NCI-H460 (cell line): ENCODE measurements at places on chromosomes 16 and 17. TPM values are rescaled to one million over a fixed set of nuclear protein-coding genes. Genes with fewer than 3 reads are reported as not detected.

The KRT27 gene
- total RNA-seq: not detected in 2 replicates

GRCh38 chr16:86663685-86664521, 85.6 kb downstream of the FOXL1 start:
- DNase-seq: peak; percentile 82

- DNase-seq: no peak
These were observed 65.8 kb upstream of the RASL10B start for GRCh38 chr17:35665662-35666061.

The PRDM7 gene
- not detected in 2 replicates for total RNA-seq

- DNase-seq: peak; percentile 44
These were observed 10.3 kb downstream of the ZNF18 start for GRCh38 chr17:11986942-11987329.

The CLEC18A gene
- not detected in 2 replicates for total RNA-seq

The TBX6 gene
- total RNA-seq: 0.30 and 0.38 TPM in 2 replicates

DNA sequence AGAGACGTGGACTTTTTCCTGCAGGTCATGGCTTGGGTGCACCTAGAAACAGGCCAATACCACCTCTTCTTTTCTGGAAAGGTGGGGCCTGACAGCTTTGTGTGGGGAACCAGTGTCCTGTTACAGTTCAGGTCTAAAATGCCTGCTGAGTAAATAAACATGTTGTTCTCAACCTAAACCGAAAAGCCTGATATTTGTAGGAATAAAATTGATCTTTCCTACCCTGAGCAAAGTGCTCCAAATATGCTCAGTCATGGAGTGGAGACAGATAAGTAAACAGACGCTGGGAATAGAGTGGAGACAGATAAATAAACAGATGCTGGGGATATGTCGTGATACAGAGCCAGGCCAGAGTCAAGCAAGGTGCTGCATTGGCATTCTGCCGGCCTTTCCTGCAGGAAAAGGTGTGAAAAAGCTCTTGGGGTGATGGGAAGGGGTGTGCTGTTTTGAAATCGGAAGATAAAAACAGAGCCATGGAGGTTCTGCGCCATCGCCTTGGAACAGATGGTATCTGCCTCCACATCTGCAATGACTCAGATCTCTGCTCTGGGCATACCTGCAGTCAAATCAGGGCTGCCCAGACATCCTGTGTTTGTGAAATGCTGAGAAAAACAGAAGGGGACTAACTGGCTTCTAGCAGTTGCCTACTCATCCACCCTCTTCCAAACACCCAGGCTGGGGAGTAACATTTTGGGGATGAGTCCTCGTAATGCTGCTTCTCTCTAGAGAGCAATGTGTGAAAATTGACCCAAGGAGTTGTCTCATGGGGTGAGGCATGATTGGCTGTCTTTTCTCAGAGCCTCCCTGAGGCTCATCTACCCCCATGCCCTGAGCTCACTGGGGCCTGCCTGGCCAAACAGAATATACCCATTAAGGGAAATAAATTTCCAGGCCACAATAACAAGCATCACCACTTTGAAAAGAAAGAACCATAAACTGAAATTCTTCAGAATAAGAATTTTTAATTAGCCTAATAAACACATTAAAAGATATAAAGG, 16.8 kb upstream of the TRPV2 start:
- no peak for DNase-seq

- DNase-seq: no peak
These were observed 140.1 kb downstream of the CLEC16A start for GRCh38 chr16:11084484-11084875.

- no peak for DNase-seq
These were observed 47.5 kb upstream of the CLEC3A start for GRCh38 chr16:77974883-77975282.

GRCh38 chr16:12793120-12793864, 10.4 kb downstream of the CPPED1 start:
- DNase-seq: no peak

DNA sequence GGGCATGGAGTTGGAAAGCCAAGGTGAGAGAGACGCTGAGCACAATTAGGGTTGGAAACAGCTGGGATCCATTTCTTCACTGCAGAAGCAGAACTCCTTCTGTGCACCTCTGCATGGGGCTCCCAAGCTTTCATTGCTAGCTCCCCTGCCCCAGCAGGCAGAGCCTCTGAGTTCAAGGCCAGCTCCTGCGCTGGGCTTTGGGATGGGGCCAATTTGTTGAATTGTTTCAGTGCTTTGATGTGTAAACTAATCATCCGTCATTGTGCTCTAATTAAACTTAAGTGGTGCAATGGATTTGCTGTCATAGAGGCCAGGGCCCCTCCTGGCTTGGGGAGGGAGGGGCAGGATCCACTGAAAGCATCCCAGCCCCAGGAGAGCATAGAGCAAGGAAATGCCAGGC, 13.5 kb upstream of the LYRM9 start:
- DNase-seq: no peak

- no peak for DNase-seq
These were observed 85.1 kb downstream of the PRKCA start for GRCh38 chr17:66387392-66387981.

The LGALS3BP gene
- 383 and 441 TPM in 2 replicates for total RNA-seq

- no peak for DNase-seq
These were observed 1.9 kb upstream of the TUBB3 start for GRCh38 chr16:89921131-89921701.

The TAC4 gene
- total RNA-seq: not detected in 2 replicates

DNA sequence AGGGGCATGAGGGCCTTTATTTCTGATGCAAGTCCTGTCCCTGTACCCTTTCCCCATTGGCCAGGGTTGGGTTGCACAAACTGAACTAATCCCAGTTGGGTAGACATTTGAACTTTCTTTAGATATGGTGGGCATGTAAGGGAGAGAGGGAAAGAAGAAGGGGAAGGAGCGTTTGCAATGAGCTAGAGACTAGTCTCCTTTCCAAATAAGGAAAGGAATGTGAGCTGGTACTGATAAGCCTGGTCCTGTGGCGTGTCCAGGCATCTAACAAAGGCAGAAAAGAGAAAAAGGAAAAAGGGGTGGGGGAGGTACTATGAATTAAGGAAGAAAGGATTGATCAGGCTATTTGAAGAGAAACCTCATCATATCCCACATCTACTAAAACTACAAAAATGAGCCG, 20.3 kb downstream of the CHMP6 start:
- DNase-seq: no peak

DNA sequence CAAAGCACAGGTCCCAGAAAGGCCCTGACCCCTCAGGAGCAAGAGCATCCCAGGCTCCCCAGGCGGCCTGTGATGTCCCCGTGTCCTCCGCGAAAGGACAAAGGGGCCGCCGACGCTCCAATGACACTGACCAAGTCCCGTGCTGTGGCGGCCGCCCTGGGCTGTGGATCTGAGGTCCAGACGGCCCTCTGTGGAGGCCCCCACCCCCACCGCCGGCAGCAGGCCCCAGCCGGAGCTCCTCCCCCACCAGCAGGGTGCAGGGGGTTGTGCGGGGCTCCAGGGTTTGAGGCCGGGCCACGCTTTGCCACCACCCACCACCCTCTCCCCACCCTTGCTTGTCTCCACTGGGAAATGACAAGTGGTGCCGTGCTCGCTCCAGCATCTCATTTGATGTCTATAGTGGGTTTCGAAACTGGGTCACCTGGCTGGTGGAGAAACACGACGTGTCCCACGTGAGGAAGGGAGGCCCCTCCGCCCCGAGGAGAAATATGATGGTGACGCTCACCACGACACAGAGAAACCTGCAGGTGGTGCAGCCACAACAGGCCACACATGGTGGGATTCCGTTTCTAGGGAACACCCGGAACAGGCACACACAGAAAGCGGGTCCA, 31.2 kb upstream of the ZNF469 start:
- no peak for DNase-seq

The C16orf96 gene
- total RNA-seq: not detected in 2 replicates

DNA sequence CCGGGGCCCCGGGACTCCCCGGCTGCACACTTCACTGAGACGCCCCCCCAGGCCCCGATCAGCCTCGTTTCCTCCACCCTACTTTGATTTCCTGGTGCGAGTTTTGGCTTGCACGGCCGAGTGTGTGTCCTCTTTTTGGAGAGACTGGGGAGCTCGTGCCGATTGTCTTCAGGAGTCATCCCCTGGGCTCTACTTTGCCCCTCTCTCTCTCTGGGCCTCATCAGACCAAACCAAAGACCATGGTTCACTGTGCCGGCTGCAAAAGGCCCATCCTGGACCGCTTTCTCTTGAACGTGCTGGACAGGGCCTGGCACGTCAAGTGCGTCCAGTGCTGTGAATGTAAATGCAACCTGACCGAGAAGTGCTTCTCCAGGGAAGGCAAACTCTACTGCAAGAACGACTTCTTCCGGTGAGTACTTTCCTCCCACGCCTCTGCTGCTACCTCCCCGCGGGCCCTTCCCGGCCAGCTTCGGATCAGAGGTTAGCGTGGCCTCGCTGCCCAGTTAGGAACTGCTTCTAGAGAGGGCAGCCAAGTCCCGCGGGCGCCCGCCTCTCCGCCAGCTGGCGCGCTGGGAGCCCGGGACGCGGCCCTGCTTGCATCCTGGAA, 787 bp downstream of the LHX1 start:
- DNase-seq: no peak

GRCh38 chr17:73194514-73195222, 1.8 kb downstream of the COG1 start:
- DNase-seq: no peak

The DOC2B gene
- total RNA-seq: 30.6 and 31.4 TPM in 2 replicates

- DNase-seq: no peak
These were observed 12.2 kb upstream of the ZNF267 start for GRCh38 chr16:31861455-31861854.

DNA sequence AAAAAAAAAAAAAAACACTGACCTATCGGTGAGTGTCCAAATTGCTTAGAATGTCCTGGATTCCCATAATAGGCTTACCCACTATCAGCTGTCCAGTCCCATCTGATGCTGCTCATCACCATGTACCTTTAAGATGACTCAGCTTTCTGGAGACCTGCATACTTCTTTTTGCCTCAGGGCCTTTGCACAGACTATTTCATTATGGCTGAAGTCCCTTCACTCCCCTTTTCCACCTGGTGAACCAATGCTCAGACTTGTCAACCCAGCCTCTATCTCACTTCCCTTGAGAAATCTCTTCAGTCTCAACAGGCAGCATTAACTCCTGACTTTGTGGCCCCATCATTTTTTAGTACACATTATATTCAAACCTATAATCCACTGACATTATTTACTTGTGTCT, 29.7 kb upstream of the NUDT7 start:
- DNase-seq: no peak

DNA sequence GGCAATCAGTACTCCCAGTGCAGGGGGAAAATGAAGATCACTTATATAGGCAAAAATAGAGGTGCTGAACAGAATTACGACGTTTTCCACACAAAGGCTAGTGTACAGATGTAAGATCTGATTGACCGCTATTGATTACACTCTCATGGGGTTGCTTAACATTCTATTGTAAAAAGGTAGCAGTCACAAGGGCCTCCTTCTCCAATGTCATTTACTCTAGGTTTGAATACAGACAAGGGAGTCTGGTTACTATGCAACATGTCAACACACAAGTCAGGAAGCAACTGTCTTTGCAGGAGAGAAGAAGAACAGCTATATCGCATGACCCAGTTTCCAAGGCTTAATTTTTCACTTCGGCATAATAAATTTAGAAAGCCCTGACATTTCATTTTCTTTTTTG, 7.9 kb downstream of the KRT37 start:
- no peak for DNase-seq

DNA sequence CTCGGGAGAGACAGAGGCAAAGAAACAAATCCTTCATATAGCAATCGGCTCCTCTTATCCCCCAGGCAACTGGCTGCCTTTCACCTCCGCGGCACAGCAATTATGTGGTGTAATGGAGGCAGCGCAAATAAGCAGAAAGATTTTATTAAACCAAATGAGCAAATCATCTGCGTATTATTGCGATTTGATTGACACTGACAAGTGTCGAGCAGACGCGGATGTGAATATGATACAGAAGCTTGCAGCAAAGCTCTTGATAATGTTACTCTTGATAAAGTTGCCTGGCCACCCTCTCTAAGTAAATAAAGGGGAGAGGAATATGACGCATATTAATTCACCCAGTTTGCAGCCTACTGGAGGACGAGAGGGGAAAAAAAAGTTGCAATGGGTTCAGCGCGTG, 26.5 kb upstream of the AKTIP start:
- DNase-seq: no peak

- no peak for DNase-seq
These were observed 346.4 kb upstream of the CDH5 start for GRCh38 chr16:66020046-66020445.

The FAM171A2 gene
- 2.8 and 3.0 TPM in 2 replicates for total RNA-seq

The FA2H gene
- total RNA-seq: 0.45 and 0.98 TPM in 2 replicates

The BEAN1 gene
- total RNA-seq: 0.42 and 0.46 TPM in 2 replicates

GRCh38 chr17:55641676-55642081, 81.0 kb downstream of the TMEM100 start:
- peak; percentile 60 for DNase-seq

The GAN gene
- total RNA-seq: 7.0 and 7.5 TPM in 2 replicates

- DNase-seq: peak; percentile 77
These were observed 72.1 kb upstream of the TNRC6C start for GRCh38 chr17:77886387-77886728.
